ENCODE measurements at places on chromosomes 2 and 18.

DNA sequence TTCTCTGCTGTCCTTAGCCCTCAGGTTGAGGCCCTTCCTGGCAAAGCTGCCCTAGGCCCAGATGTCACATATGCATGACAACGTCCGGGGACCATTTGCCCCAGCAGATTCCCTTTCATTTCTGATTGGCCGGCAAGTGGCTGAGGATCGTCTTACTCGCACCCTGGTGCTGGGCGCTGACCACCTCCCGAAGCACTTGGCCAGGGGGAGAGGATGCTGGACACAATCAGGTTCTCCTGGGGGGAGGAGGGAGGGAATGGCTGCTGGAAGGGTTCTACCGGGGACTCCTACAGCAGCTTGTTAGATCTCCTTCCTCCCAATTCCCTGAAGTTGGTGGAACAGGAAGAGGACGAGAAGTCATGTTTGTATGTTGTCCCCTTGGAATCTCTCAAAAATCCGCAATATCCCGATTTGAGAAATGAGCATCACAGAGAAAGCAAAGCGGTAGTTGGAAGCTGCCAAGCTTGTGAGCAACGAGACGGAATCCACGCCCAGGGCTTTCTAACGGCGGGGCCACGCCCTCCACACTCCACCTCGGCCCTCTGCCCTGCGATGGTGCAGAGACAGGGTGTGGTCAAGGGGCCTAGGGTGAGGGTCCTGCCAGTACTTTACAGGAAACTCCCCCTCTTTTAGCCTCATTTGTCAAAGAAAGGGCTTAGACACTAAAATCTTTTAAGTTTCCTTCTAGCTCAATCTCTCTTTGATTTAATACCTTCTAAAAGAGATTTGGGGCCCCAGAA is 61.8 kb upstream of the YWHAQ start:
- no peak for DNase-seq

DNA sequence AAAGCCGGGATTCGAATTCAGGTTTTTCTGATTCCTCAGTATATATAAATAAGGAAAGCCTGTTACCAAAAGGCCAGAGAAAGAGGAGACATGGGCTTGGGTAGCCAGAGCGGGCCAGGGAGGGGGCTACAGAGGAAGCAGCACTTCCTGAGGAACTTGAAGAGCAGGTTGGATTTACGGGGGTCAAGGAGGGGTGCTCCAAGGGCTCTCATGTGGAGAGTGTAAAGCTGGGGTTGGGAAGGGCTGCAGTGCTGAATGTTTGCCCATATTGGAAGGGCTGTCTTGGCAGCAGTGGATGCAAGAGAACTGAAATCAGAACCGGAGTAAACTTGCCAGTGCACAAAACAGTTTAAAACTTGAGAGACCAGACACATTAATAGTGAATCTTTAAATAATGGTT is 511.5 kb downstream of the CNTNAP5 start:
- no peak for DNase-seq

- DNase-seq = no peak
Measured at GRCh38 chr2:66202586-66202985, 232.3 kb upstream of the MEIS1 start.

DNA sequence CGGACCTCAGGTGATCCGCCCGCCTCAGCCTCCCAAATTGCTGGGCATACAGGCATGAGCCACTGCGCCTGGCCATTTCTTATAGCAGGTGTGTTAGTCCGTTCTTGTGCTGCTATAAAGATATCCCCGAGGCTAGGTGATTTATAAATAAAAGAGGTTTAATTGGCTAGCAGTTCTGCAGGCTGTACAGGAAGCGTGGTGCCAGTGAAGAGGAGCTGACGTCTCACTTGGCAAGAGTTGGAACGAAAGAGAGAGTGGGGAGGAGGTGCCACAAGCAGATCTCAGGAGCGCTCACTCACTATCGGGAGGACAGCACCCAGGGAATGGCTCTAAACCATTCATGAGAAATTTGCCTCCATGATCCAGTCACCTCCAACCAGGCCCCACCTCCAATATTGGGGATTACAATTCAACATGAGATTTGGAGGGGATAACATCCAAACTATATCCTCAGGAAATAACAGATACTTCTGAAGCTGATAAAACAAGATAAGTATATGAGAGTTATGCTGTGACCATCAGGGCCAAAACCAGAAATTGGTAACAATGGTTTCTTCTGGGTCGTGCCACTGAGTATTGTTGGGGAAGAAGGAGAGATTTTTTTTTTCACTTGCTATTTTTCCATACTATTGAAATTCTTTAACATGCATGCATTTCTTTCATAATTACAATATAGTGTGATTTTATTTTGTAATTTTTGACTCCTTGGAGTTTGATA is 7.4 kb upstream of the RMC1 start:
- no peak for DNase-seq

GRCh38 chr2:108910541-108911396 is 78.3 kb downstream of the EDAR start:
- DNase-seq = no peak

DNA sequence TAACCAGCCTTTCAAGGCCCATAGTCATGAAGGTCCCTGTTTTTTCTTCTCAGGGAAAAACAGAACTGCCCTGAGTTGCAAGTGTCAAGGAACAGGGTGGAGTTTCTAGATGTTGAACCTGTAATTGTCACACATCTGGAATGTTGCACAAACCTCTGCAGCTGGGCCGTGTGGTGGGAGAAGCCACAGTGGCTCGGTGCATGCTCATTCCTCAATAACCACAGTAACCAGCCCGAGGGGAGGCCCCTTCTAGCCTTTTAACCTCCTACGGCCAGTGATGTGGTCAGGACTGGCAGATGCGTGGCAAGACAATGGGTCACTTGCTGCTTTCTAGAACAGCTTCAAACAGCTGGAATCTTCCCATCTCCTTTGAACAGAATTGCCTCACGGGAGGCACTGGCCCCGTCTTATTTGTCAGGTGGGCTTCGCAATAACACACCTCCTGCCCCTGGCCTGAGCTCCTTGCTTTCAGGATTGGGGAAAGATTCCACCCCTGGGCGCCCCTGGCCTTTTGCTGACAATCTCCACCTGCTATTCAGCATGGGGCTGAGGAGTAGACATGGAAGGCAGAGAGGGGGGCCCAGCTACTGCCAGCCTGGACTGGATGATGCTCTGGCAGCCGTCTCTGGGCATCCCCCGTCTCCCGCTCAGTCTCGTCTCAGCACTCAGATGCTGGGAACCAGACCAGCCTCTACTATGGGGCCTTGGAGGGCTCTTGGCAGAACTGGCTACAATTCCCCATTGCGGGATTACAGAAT is 102.9 kb downstream of the KLHL29 start:
- peak; percentile 27 for DNase-seq

- no peak for DNase-seq
Measured at GRCh38 chr2:29119211-29119610, 4.0 kb downstream of the CLIP4 start.

GRCh38 chr2:100682536-100682935 is 119.7 kb downstream of the PDCL3 start:
- no peak for DNase-seq

DNA sequence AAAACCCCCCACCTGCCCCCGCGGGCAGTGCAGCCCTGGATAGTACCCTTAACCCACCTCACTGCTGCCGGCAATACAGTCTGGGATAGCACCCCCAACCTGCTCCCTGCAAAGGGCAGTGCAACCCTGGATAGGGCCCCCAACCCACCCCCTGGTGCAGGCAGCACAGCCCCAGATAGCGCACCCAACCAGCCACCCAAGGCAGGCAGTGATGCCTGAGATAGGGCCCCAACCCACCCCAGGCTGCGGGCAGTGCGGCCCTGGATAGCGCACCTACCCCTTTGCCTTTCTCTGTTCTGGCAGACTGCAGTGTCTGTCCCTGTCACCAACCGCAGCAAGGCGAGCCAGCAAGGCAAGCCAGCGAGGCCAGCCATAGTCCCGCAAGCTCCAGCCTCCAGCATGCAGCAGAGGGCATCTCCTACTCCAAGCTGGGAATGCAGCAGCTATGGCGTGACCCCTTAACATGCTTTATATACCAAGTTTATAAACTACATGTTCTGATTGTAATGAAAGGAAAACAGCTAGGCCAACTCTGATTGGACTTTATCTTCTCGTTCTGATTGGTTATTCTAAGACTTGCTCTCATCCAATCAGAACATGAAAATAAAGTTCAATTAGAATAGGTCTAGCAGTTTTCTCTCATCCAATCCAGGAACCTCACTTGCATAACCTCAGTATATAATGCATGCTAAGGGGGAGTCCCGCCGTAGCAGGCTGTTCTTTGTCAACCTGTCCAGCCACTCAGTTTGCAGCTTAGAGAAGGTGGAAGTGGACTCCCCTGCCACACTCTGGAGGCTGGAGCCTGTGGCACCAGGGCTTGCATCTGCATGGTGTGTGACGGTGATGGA is 34.1 kb upstream of the ANKRD62 start:
- no peak for DNase-seq

- DNase-seq = peak; percentile 36
Measured at GRCh38 chr2:182715121-182715891, 751 bp upstream of the DNAJC10 start.

GRCh38 chr2:29213888-29214291 is 98.7 kb downstream of the CLIP4 start:
- DNase-seq = peak; percentile 43

GRCh38 chr18:27175914-27176313 is 9.2 kb downstream of the CHST9 start:
- DNase-seq = no peak
